ENCODE measurements at places on chromosomes 7 and 10. TPM values are rescaled to one million over a fixed set of nuclear protein-coding genes. Genes with fewer than 3 reads are reported as not detected.

- DNase-seq, result no peak
Measured at GRCh38 chr7:112407261-112407660, 43.0 kb upstream of the IFRD1 start.

NEUROD6 gene
- not detected for total RNA-seq

- no peak for DNase-seq
Measured at GRCh38 chr7:132275416-132276233, 300.6 kb downstream of the PLXNA4 start.

AGBL3 gene
- total RNA-seq, result 1.6 TPM
